ENCODE measurements at places on chromosomes 4 and X.

GRCh38 chr4:88318751-88319350, 34.5 kb upstream of the PPM1K start:
- DNase-seq: no peak

- no peak for DNase-seq
Measured at GRCh38 chr4:181108237-181108636, 1135.0 kb upstream of the TENM3 start.

GRCh38 chr4:94339779-94340178, 2.9 kb downstream of the HPGDS start:
- DNase-seq: no peak

- no peak for DNase-seq
Measured at GRCh38 chr4:186724864-186725468, 1.3 kb upstream of the FAT1 start.

DNA sequence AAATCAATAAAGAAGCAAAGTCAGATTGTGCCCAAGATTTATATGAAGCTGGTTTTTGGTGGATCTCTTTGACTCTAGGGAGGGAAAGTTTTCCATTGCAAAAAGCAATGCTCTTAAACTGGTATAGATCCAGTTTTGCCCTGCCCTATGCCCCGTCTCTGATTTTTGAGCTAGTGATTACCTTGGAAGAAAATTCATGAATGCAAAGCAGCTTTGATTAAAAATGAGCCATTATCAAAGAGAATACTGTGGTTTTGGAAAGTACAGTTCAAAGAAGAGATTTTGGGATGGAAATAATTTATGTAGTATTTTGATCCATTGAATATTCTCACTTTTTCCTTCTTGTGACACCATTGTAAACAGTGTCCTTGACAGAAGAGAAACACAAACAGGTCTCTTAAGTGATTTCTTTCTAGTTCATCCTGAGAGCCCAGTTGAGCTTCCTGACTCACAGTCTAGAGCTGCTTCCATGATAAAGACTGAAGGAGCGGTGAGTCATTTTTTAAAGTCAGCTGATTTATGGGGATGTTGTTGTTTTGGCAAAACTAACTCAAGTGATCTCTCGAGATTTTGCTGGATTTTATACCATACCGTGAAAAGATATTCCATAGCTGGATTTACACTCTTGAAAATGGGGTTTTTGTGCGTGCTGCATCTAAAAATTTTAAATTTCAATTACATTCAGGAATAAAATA, 76.7 kb downstream of the AFF1 start:
- DNase-seq: no peak

GRCh38 chrX:23637187-23637586, 30.1 kb upstream of the PRDX4 start:
- no peak for DNase-seq

DNA sequence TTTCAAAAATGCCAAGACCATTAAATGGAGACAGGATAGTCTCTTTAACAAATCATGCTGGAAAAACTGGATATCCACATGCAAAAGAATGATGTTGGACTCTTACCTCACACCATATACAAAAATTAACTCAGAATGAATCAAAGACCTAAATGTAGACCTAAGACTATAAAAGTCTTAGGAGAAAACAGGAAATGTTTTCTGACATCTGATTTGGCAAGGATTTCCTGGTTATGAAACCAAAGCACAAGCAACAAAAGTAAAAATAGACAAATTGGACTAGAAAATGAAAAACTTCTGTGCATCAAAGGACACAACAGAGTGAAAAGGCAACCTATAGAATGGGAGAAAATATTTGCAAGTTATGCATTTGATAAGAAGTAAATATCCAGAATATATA, 37.6 kb downstream of the ARFIP1 start:
- no peak for DNase-seq

DNA sequence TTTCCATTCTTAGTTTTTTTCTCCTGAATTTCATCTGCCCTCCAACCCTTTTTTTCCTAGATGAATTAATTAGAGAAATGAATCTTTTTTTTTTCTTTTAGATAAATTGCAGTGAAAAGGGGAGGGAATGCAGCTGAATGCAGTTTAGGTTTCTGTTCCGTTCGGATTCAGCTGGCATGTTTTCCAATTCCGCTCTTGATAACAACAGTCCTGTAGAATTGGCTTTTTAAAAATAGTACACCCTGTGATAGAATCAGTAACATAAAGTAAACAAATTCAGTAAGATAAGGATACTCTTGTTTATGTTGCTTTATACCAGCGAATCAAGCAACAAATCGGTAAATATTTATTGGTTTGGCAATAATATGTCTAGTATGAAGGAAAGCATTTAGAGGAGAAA, 103.5 kb downstream of the UNC5C start:
- no peak for DNase-seq

- no peak for DNase-seq
Measured at GRCh38 chr4:109801895-109802319, at the start of gene CFI. TSS of gene CFI (minus strand) at chr4:109801999. CDS start at chr4:109801971, 28 bp downstream.

DNA sequence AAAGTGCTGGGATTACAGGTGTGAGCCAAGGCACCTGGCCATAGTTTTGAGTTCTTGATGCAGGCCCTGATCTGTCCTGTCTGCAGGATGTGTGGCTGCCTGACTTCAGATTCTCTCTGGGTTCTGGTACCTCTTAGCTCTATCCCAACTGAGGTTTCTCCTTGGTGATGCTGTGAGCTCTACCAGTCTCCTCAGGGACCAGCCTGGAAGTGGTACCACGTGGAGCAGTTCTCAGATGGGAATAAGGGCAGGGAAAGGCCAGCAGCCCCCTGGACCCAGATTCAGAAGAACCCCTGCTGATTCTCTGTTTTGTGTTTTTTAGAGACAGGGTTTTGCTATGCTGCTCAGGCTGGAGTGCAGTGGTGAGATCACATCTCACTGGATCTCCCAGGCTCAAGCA, 85.0 kb upstream of the HELT start:
- no peak for DNase-seq

GRCh38 chrX:149495573-149496071, 9.5 kb downstream of the IDS start:
- no peak for DNase-seq

DNA sequence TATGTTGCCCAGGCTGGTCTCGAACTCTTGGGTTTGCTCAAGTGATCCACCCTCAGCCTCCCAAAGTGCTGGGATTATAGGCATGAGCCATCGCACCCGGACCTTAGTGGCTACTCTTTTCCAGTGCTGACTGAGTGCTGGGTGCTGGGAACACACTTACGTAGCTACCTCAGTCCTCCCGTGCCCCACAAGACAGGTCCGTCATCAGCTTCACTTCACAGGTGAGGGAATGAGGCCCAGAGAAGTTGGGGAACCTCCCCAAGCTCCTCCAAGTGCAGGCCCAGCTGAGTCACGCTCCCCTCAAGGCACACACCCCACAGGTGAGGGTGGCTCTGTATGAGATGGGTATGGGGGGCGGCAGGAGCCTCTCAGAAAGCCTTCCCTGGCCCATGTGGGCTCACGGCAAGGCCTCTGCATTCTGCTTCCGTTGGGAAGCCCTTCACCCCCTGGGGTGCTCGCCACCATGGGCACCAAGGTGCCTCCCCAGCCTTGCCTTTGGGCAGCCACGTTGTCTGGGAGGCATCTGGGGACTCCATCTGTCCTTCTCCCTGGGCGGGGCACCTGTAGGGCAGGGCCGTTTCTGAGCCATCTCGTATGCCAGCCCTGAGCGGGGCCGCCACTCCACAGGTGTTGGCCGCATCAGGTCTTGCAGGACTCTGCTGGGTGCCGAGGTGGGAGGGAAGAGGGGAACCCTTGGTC, 28.4 kb downstream of the NSG1 start:
- DNase-seq: no peak

DNA sequence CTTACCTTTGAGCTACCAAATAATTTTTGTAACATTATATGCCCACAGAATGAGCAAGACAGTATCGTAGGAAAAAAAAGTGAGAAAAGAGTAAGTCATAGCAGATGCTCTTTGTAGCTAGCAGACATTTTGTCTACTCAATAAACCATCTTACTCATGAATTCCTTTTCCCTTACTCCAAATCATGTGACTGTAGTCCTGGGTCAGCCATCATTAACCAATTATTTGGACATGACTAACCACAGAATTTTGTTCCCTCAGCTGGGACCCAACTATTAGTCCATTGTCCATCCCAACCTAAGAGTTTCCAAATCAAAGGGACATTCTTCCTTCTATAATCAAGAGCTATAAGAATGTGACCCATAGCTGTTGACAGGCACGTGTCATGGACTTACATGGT, 11.4 kb downstream of the UBE2D3 start:
- DNase-seq: no peak

- DNase-seq: no peak
Measured at GRCh38 chr4:84977396-84977795, 10.9 kb upstream of the WDFY3 start.

GRCh38 chr4:7887436-7887835, 52.2 kb downstream of the AFAP1 start:
- DNase-seq: no peak

DNA sequence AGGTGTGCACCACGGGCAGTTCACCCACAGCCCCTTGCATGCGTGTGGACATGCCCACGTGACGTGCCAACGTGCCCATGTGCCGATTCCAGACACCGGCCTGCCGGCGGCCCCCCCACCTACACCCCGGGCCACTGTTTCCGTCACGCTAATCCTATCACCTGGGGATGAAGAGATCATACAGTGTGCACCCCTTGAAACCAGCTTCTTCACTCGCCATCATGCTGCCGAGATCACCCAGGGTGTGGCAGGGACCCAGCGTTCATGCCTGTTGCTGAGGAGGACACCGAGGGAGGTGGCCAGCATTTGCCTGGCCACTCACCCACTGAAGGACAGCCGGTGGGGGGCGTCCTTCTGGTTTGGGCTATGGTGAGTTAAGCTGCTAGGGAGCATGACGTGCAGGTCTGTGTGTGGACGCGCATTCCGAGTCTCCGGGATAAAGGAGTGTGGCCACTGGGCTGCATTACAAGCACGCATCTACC, 14.1 kb downstream of the CTBP1 start:
- no peak for DNase-seq

- no peak for DNase-seq
Measured at GRCh38 chrX:47063179-47063578, 15.1 kb upstream of the RGN start.

DNA sequence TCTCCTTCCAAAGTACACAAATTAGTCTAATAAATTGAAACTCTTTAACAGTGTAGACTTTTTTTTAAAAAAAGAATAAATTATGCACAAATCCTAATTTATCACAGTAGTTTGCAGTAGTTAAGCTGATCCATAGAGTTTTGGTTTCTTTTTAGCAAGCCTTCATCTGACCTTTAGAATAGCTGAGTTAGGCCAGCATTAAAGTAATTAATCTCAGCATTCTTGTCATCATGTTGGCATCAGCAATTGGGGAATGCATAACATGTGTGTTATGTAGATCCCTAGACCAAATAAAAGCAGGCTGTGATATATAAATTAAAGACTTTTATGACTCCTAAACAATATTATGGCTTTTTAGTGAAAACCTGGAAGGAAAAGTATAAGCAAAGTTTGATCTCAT, 426.5 kb upstream of the PABPC4L start:
- DNase-seq: no peak

DNA sequence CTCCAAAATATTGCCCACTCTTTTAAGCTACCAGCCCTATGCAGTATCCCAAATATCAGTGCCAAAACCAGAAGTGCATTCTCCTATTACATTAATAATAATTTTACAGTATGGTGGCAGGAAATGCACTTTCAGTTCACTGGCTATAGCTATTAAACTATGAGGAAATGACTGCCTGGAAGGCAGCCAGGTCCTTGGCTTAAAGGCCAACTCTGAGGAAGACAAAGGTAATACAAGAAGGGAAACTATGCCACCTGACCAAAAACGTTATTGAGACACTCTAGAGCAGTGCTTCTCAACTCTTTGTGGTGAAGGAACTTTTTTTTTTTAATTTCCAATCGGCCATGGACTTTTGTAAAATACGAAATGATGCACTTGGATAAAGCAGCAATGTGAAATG, 133.6 kb upstream of the VAMP7 start:
- DNase-seq: no peak

- no peak for DNase-seq
Measured at GRCh38 chrX:76253432-76253831, 80.6 kb downstream of the PBDC1 start.
